Aorta (tissue), 5 donors: ENCODE measurements at places on chromosomes 6 and 20. TPM values are rescaled to one million over a fixed set of nuclear protein-coding genes. Genes with fewer than 3 reads are reported as not detected.

DNA sequence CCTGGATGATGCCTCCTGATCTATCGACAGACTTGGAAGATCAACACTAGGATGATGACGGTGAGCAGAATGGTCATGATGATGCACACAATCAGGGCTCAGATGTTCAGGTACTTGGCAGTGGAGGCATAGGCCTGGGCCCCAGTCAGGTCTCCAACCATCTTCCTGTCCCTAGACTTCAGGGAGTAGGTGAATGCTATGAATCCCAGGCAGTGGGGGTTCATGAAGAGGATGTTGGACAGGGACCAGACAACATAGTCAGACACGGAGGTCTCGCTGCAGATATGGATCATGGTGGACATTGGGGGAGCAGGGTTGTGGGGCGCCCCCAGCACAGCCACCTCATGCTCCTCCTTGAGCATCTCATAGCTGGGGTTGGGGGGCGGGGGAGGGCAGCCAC, 27.5 kb downstream of the HLA-F start:
- DNase-seq: no peak

DNA sequence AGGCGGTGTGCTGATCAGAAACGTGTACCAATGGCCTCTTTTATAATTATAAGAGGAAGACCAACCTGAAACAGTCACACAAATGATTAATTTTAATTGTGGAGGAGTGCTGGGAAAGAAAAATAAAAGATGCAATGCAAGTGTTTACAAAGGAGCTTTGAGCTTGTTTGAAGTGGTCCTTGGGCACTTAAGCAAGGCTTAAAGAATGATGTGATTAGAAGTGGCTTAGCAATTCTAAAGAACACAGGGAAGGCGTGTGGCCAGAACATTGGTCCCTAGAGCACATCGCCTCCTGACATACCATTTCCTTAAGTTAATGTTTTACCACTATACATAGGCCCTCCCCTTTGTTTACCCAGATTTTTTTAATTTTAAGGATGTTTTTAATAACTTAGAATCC, 26.1 kb downstream of the PTPN1 start:
- DNase-seq: no peak

Gene COL21A1
- total RNA-seq: 22.5 TPM

Gene BYSL
- 12.0 TPM for total RNA-seq

Gene PRKN
- total RNA-seq: 9.0 TPM

Gene DNAAF9
- total RNA-seq: 32.2 TPM

GRCh38 chr6:32803416-32803815, 13.4 kb downstream of the HLA-DOB start:
- DNase-seq: no peak

GRCh38 chr20:38804682-38805501, 605 bp upstream of the PPP1R16B start:
- DNase-seq: peak; percentile 57

Gene OOEP
- 0.39 TPM for total RNA-seq

GRCh38 chr6:70863343-70863742, 93.5 kb downstream of the B3GAT2 start:
- DNase-seq: no peak

DNA sequence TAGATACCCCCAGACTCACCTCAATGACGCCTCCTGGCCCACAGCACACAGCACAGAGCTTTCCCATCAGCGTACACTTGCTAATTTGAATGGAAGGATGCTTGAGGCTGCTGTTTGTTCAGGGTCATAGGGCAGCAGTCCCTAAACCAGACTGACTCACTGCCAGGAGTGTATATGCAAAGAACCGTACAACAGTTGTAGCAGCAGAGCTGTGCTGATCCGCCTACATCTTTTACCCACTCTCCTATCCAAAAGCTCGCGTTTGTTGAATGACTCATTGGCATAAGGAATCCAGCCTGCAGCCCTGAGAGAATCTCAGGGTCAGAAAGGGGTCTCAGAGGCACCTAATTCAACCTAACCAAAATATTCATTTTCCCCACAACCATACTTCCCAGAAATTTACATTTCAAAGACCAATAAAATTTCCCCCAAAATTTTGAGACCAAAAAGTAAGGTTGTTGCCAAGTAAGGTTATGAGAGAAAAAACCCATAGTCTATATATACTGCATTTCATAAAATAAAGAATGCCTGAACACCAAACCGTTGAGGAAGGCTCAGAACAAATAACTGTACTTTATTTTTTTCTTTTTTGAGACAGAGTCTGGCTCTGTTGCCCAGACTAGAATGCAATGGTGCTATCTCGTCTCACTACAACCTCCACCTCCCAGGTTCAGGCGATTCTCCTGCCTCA, 35.3 kb upstream of the CCND3 start:
- DNase-seq: no peak

- DNase-seq: no peak
These were observed 329.7 kb upstream of the JARID2 start for GRCh38 chr6:14915888-14916832.

DNA sequence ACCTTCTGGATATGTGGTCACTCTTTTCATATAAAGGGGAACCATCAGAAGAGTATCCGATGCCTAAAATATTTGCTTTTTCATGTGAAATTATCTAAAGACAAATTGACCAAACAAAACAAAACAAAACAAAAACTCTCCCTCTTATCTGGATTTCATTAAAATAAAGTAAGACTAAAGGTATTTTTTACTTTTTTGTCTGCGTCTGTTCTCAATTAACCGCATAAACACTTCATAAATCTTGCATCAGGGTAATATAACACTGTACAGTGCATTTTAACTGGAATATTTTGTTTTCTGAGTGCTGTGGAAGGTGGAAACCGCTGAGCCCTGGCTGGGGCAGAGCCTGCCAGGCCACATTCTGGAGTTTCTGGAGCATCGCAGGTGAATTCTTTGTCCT, 234.1 kb upstream of the ZFP64 start:
- DNase-seq: no peak

DNA sequence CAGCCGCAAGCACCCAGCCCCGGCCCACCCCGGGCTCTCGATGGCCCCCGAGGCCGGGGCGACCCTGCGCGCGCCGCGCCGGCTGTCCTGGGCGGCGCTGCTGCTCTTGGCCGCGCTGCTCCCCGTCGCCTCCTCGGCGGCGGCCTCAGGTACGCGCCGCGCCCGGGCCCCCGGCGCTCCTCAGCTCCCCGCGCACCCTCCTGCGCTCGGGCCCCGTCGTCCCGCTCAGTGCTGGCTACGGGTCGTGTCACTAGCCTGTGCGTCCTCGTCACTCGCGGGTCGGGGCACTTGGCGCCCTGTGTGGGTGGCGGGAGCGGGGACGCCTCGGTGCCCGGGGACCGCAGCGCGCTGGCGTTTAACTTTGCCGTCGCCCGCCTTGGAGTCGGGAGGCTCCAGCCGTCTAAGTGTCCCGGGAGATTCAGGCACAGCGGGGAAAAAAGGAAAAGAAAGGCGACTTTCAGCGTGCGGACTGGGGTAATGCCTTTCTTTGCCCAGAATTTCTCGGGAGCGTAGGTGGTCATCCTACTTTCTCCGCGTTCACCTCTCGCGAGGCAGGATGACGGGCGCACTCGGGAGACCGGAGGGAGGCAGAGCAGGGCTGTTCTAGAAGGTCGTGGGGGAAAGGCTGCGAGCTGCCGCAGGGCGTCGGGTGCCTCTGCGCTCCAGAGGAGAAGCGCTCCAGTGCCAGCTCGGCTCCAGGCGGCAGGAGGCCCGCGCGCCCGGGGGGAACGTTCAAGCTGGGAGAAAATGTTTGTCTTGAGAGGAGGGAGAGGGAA, 545 bp downstream of the FNDC1 start:
- DNase-seq: peak; percentile 66

GRCh38 chr20:56537997-56538396, 5.0 kb downstream of the FAM209B start:
- DNase-seq: no peak

DNA sequence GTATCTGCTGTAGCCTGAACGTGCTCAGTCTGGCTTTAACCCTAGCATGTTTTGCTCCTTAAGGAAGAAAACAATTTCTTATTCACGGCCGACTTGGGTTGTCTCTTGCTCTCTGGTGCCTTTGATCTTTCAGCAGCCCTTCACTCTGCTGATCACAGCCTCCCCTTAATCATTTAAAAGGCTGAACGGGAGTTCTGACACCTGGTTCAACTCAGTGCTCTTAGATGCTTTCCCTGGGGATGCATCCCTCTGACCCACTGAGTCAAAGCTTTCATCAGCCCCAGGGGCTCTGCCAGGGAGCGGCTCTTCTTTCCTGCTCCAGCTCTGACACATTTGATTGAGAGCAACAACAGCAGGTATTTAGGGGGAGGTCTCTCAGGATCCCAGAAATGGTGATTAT, 79.0 kb upstream of the FYN start:
- DNase-seq: no peak

- DNase-seq: no peak
These were observed 56.4 kb upstream of the VSTM2L start for GRCh38 chr20:37846573-37846972.

GRCh38 chr6:119497988-119498727, 148.6 kb upstream of the MAN1A1 start:
- DNase-seq: no peak

DNA sequence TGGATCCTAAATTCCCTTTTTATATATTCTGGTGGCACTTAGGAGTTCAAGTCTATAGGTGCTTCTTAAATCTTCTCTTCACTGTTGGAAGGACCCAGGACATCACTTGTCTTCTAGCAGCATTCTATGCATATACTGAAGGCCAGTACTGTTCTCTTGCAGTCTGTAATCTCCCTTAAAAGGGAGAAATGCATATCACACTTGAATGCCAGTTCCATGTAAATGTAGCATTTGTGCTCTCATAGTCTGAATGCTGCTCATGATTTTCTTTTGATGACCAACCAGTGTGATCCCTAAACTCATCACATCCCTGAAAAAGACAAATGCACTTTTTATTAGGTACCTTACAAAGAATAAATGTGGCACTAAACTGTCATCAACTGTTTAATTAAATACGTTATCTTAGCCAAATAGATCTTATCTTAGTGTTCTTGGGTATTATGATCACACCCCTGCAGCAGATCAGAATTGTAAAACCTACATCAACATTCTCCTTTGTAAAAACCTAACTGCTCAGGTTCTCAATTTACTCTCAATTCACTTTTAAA, 176.1 kb downstream of the EPHA7 start:
- no peak for DNase-seq

Gene PHACTR3
- total RNA-seq: 0.27 TPM

GRCh38 chr6:85641897-85642773, 551 bp downstream of the SYNCRIP start:
- peak; percentile 85 for DNase-seq

DNA sequence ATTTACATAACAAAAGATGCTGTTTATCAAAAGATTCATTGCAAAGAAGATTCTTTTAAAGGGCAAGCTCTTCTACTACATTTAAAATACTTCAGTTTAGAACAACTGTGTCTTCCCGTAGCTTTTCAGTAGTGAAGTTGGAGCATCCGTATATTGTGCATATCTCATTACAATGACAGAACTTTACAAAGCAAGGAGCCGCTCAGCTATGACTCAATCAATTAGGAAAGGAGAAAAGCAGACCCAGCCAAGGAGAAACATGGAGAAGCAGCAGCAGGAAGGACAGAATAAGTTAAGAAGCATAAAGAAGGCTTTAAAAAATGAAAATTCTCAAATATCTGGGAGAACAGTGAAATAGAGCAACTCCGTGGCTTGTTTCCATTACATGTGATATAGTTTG, 132.6 kb upstream of the SMLR1 start:
- DNase-seq: no peak

Gene SASH1
- total RNA-seq: 89.7 TPM

- no peak for DNase-seq
These were observed 187.7 kb downstream of the PDE7B start for GRCh38 chr6:136039185-136039584.

GRCh38 chr20:47230811-47231256, 125.7 kb downstream of the ZMYND8 start:
- DNase-seq: no peak

Gene OSER1
- 34.2 TPM for total RNA-seq

DNA sequence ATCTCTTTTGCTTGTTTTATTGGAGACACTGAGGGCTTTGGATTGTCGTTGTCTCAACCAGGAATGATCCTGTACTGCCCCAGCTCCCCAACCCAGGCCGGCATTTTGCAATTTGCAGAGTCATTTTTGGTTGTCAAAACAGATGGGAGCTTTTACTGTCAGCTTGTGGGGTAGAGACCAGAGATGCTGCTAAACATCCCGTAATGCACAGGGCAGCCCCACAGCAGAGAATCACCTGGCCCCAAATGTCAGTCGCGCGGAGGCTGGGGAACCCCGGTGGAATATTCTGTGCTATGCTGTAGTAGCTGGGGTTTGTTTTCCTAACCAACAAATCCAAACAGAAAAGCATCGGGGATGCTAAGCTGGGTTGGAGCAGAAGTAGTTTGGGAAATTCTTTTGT, 99.7 kb downstream of the TSHZ2 start:
- no peak for DNase-seq

DNA sequence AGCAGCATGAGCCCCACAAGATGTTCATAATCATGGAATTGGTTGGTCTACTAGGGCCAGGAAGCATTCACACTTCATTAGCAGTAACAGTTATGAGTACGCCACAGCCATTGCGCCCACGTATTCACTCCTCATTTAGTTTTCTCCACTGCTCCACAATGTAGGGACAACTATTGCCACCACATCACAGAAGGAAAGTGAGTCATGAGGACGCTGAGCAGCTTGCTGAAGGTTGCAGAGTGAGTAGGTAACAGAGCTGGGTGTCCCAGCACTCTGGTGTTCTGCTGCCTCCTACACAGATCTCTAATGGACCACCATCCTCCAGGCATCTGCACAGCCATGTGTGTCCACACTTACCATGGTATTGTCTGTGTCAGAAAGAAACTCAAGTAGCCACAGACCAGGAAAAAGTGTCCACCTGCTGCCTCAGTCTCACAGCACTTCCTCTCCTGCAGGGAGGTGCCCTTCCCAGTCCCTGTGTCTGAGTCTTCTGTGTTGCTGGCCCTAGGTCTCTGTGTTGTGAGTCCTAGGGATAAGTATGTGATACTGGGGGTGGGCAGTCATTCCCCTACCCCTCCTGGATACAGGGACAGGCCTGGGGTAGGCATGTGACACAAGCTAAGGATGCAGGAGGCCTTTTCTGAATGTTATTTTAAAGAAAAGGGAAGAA, 103.9 kb downstream of the TTLL2 start:
- DNase-seq: no peak

- peak; percentile 78 for DNase-seq
These were observed 205.9 kb downstream of the ZMYND8 start for GRCh38 chr20:47150403-47151152.

Gene SLC17A1
- total RNA-seq: not detected

Gene SCUBE3
- 63.6 TPM for total RNA-seq

- no peak for DNase-seq
These were observed 372.9 kb downstream of the SAMD5 start for GRCh38 chr6:147881432-147881831.

Gene EYS
- total RNA-seq: not detected

Gene MTFR2
- 0.60 TPM for total RNA-seq

Gene SS18L1
- total RNA-seq: 19.1 TPM

Gene BHLHE23
- not detected for total RNA-seq

DNA sequence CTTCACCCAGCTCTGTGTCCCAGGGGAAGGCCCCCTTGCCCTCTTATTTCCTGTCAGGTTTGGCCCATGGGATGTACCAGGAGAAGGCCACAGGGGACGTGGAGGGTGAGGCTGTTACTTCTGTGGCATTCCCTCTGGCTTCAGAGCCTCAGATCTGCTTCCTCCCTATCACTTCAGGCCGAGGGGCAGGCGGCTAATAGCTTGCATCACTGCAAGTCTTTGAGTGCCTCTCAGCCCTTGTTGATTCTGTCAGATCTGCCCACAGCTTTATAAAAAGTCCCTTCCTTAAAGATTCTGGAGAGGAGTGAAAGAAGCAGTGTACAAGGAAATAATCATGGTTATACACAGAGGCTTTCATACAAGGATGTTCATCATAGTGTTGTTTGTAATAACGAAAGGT, 86.9 kb downstream of the LRFN2 start:
- no peak for DNase-seq

Gene SIRPA
- 41.4 TPM for total RNA-seq

- no peak for DNase-seq
These were observed 11.8 kb downstream of the TMEM14B start for GRCh38 chr6:10759312-10759839.
